Brain pericyte (primary cell): ENCODE measurements at places on chromosomes 3 and 15.

GRCh38 chr3:139187154-139187553 is 142.5 kb upstream of the PRR23C start:
- DNase-seq, result no peak

DNA sequence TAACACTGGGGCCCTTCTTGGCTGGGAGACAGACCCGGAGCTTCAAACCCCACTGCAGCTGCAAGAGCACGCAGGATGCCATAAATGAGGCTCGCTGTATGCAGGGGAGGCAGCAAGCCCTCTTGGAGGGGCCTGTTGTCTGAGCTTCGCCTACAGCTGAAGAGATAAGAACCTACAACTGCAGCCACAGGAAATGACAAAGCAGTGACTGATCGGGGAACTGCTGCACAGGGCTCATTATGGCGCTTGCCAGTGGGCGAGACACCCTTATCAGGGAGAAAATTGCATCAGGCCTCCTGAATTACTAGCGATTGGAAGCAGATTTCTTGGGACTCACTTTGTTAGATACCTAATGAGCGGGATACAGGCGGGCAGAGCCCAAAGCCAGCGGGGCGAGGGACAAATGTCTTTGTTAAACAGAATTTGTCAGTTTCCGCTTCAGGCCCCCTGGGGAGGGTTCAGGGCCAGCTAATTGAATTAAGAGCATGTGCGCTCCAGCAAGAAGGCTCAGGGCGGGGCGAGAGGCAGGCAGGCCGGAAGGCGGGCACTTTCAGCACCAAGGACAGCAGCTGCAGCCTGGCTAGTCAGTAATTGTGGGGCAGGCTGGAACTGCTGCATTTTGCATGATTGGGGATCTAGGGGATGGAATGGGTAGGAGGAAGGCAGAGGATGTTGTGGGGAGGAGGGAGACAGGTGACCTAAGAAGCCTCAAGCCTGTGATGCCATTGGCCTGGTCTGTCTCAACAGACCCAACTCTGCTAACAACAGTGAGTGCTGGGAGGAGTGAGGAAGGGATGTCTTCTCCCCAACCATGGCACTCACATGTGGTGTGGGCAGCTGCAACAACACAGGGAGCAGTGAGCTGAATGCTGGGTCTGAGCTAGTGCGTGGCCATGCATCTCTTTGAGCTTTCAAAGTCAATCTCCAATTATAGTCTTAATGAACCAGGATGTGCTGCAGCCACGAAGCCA is 55.3 kb downstream of the CCDC33 start:
- no peak for DNase-seq

GRCh38 chr3:38097446-38098375 is 39.2 kb downstream of the ACAA1 start:
- no peak for DNase-seq

DNA sequence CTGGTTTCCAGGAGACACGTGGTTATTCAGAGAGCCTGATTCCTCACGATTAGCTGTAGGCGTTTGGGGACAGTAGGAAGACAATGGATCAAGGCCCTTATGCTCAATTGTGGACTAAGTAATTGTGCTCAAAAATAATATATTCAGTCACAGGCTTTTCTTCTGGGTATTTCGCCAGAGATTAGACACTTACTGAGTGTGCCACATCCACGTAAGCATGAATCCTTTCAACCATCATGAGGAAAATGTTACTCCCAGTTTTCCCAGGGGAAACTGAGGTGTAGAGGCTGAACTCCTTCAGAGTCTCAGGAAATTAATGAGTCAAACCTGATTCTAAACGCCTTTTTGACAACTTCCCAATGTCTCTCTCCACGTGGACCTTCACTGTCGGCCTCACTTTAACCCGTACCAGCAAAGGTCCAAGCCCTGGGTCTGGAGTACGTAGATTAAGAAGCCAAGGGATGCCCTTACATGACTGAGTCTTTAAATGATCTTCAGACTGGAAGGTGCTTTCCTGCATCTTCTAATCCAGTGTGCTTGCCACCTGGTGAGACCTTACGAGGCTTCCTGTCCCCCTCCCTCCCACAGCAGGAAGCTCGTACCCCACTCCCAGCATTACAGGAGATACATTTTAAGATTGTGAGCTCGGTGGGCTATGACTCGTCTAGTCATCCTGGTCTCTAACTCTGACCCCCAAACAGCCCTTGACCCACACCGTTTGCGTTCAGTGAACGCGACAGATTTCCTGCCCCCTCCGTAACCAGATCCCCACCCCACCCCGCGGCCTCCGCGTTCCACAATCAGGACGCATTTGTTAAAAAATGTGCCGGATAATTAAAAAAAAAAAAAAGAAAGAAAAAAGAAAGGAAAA is 1.7 kb downstream of the PKM start:
- no peak for DNase-seq

- no peak for DNase-seq
These were observed 3.9 kb upstream of the PSTPIP1 start for GRCh38 chr15:76991048-76991447.

DNA sequence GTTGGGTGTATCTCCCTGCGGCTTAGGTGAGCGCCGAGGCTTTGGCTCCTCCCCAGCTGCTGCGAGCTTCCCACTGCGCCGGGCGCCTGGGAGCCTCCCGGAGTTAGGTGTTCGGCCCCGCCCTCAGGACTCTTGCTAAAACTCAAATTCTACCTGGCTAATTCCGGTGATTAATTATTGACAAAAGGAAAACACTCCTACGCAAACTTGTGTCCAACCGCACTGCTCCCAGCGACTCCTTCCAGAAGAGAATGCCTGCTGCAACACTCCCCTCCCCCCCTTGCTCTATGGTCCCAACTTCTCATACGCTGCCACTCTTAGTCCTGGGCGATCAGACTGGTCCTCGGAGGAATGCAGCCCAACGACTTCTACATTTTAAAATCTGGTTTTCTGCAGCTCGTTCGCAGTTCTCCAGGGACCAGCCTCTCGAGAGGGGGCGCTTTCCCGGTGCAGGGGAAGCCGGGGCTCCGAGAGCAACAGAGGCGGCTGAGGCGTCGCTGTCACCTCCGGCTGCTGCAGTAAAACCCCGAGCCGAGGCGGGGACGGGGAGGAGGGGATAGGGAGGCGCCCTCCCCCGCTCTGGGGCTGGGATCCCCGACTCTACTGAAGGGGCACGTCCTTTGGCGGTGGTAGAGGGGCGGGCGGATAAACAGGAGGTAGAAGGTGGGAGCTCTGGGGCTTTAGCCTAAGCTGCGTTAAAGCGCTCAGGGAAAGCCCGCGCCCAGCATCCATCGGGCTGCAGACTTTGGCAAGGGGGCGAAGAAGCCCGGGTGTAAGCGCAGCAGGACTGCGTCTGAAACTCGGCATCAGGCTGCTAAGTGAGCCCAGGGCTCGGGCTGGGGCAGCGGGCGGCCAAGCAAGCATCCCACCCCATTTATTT is at the start of gene SPTSSB:
TSS of gene SPTSSB (minus strand) at position 77 of the 880 bp plus-strand sequence. CDS start 25,194 bp downstream, outside the sequence.
- DNase-seq, result no peak

DNA sequence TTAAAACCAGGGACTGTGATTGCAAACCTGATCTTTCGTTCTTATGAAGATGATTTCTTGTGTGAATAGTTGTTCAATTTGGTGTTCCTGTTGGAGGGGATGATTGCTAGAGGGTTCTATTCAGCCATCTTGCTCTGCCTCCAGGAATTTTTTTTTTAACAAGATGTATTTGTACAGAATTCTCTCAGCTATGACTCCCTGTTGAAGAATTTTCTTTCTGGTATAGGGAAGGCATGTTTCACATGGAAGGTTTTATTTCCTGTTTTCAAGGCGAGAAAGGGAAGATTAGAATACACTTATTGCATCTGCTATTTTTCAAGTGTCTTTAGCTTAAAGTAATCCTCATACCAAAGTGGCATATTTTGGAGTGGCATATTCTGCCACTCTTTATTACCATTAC is 5.6 kb upstream of the LRRC34 start:
- no peak for DNase-seq

GRCh38 chr3:37237252-37237651 is 62.9 kb upstream of the LRRFIP2 start:
- no peak for DNase-seq

GRCh38 chr15:96695426-96695825 is 364.9 kb downstream of the NR2F2 start:
- DNase-seq, result no peak

- DNase-seq, result peak; percentile 63
These were observed 965.9 kb upstream of the ROBO1 start for GRCh38 chr3:80733522-80734176.

- no peak for DNase-seq
These were observed 465.8 kb downstream of the FOXP1 start for GRCh38 chr3:71117572-71118247.
